ENCODE measurements at places on chromosomes 2 and 18.

GRCh38 chr2:199465988-199466691, 8.4 kb upstream of the SATB2 start:
- H3K27ac ChIP-seq = no peak overlapping the region
- no peaks in the 10 kb centered on the region for H3K36me3 ChIP-seq
- H3K4me3 ChIP-seq = no peak overlapping the region
- DNase-seq = no peak
- peaks cover 23% of the 10 kb centered on the region for H3K4me1 ChIP-seq
- peaks cover 95% of the 10 kb centered on the region for H3K27me3 ChIP-seq

DNA sequence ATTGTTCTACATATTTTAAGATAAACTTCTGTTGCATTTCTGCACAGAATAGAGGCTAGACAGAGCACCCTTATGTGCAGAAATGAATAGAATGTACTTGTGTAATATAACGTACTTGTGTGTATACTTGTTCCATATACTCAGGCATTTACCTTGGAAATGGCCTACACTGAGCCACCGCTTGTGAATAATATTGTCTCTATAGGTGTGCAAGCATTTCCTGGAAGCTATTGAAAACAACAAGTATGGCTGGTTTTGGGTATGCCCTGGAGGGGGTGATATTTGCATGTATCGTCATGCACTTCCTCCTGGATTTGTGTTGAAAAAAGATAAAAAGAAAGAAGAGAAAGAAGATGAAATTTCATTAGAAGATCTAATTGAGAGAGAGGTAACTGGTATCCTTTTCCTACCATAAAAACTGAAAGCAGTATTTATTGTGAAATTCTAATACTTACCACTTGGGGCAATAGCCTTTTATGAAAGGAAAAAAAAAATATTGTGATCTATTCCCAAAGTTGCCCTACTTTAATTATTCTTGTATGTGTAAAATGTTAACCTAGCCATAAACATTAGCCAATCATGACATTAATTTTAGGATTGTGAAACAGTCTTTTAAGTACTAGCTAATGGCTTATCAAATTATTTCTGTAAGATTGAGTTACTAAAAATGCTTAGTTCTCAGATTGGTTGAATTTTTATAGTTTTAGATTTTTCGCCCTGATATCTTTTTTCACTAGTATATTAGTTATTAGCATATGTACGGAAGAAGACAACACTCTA, 18.0 kb downstream of the ZC3H15 start:
- H3K27ac ChIP-seq = peak overlapping the region; percentile 75
- peaks cover 39% of the 10 kb centered on the region for H3K36me3 ChIP-seq
- H3K27me3 ChIP-seq = no peaks in the 10 kb centered on the region
- no peak for DNase-seq
- H3K4me1 ChIP-seq = peaks cover 16% of the 10 kb centered on the region

- no peaks in the 10 kb centered on the region for H3K36me3 ChIP-seq
- no peak overlapping the region for H3K27ac ChIP-seq
- H3K27me3 ChIP-seq = no peaks in the 10 kb centered on the region
- no peak overlapping the region for H3K4me3 ChIP-seq
Observed at GRCh38 chr2:42895134-42895790, 102.9 kb upstream of the HAAO start.

- DNase-seq = no peak
- H3K27me3 ChIP-seq = no peaks in the 10 kb centered on the region
- peaks cover 10% of the 10 kb centered on the region for H3K4me1 ChIP-seq
- H3K36me3 ChIP-seq = peaks cover 5% of the 10 kb centered on the region
- no peak overlapping the region for H3K4me3 ChIP-seq
- no peak overlapping the region for H3K27ac ChIP-seq
Observed at GRCh38 chr2:7838669-7839068, 843.2 kb upstream of the ID2 start.

GRCh38 chr18:50061876-50062517, 132.9 kb downstream of the MYO5B start:
- DNase-seq = no peak
- H3K4me3 ChIP-seq = no peak overlapping the region
- peaks cover 9% of the 10 kb centered on the region for H3K27me3 ChIP-seq
- H3K27ac ChIP-seq = no peak overlapping the region
- H3K36me3 ChIP-seq = no peaks in the 10 kb centered on the region

- H3K27ac ChIP-seq = no peak overlapping the region
- H3K27me3 ChIP-seq = no peaks in the 10 kb centered on the region
- no peak overlapping the region for H3K4me3 ChIP-seq
- H3K4me1 ChIP-seq = no peaks in the 10 kb centered on the region
- H3K36me3 ChIP-seq = no peaks in the 10 kb centered on the region
Observed at GRCh38 chr2:20536619-20537422, 89.9 kb downstream of the RHOB start.

- H3K27ac ChIP-seq = no peak overlapping the region
- DNase-seq = no peak
- no peak overlapping the region for H3K4me3 ChIP-seq
- H3K4me1 ChIP-seq = peaks cover 3% of the 10 kb centered on the region
- H3K36me3 ChIP-seq = no peaks in the 10 kb centered on the region
Observed at GRCh38 chr2:104452558-104452957, 401.4 kb upstream of the POU3F3 start.

DNA sequence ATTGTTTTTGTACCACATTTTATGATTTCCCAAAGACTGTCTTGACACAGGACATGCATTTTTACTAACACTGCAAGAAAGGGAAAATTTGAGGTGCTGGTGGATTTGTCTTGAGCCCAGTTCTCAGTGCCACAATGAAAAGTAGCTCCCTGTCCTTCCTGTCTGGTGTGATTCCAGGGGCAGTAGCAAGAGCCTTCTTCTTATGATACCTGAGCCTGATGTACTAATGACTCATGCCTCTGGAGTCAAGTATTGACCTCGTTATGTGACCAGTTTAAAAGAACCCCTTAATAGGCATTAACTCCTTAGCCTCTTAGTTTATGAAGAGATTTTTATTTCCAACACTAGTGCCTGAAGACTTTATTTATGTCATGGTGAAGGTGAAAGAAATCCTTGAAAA, 728.6 kb downstream of the SLC4A3 start:
- DNase-seq = no peak
- H3K4me3 ChIP-seq = no peak overlapping the region
- no peaks in the 10 kb centered on the region for H3K27me3 ChIP-seq
- no peaks in the 10 kb centered on the region for H3K36me3 ChIP-seq
- no peaks in the 10 kb centered on the region for H3K4me1 ChIP-seq
- no peak overlapping the region for H3K27ac ChIP-seq

Measured in activated naive CD8-positive, alpha-beta T cell treated with anti-CD3 and anti-CD28 coated beads for 36 hours (primary cell).